ENCODE measurements at places on chromosomes 11 and 22.
A peak's percentile ranks its signal among the peaks of the same experiment; 100 is the strongest.

- no peak for DNase-seq
Observed at GRCh38 chr22:39349506-39349966, 255 bp upstream of the SYNGR1 start.

- no peak for DNase-seq
Observed at GRCh38 chr22:49959782-49960158, 802 bp upstream of the PIM3 start.

DNA sequence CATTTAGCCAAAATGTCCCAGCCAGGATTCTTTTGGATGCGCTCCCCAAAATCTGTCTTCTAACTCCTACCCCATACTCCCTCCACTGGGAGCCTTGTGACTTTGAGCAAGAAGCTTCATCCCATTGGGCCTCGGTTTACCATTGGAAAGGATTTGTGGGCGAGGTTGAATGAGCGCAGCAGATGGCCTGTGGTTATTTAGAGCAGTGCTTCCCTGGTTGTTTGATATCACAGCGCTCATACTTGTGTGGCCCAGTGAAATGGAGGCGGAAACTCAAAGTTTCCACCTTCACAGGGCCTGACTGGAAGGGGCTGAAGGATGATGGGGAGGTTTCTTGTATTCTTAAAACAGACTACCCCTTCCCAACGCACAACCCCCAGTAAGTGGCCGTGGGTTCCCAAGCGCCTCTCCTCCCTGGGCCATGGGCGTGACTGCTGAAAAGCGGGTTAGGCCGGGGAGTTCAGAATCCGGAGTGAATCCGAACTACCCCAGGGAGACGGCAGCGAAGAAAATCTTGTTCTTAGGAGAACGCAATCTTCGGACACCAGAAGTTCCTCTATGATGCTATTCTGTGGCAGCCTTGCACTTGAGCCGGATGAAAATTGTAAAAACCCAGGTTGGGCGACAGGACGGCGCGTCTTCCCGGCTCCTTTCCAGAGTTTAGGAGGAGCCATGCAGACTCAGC is 1.2 kb upstream of the ATF4 start:
- no peak for DNase-seq

GRCh38 chr11:115224551-115224950 is 279.7 kb downstream of the CADM1 start:
- DNase-seq = no peak

DNA sequence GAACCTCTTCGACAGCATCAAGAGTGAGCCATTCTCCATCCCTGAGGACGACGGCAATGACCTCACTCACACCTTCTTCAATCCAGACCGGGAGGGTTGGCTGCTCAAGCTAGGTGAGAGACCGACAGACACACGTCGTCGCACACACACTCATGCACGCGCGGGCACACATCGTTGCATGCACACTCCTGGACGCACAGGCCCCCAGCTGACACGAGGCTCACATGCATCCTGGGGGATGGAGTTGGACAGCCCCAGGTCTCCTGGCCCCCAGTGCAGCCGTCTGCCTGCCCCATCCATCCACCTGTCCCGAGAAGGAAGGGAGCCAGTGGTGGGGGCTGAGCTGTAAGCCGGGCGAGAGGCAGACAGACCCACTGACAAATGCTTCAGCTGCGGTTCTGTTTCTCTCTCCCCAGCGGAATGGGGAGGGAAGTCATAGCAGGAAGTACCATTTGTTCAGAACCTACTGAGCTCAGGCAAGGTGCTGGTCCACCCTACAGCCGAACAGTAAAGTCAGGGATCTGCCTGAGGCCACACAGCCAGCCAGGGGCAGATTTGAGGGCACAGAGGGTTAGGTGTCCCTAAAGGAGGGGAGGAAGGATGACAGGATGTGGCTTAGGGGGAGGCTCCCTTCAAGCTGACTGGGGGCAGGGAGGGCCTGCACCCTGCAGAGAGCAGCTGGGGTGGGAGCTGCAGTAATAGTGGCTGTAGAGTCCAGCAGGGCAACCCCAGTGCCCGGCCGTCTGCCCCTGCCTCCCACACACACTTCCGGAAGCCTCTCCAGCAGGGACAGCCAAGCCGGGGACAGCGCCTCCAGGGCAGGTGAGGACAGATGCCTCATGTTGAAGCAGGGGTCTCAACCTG is 27.1 kb downstream of the CYTH4 start:
- no peak for DNase-seq

DNA sequence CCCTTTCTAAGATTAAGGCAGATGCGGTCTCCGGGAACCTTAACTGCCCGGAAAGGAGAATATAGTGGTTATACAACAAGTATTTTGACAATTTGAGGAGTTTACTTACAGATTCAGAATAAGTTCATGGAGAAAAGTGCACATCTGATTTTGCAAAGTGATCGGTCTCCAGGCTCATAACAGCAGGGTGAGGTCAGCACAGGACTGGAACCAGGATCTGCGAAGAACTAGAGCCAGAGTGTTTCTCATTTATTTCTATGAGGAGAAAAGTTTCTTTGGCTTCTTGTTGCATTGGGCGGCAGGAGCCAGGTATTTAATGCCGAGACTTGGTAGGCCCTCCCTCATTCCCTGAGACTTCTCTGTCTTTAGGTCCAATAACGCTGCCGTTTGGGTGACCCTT is 3.7 kb downstream of the ADAMTS15 start:
- no peak for DNase-seq

DNA sequence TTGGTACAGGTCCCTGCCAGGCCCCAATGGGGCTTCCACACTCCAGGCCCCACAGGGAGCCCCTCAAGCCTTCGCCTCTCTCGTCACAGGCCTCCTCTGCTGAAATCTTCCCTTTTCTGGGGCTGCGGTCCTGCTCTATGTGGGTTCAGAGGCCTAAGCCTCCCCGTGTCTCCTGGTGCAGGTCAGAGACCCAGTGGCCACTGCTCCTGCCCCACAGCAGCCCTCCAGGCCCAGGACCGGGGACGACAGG is 5.9 kb upstream of the IFITM3 start:
- DNase-seq = no peak

GRCh38 chr11:78740199-78741071 is 165.8 kb upstream of the NARS2 start:
- DNase-seq = no peak

GRCh38 chr11:119093942-119094815 is 7.5 kb downstream of the DPAGT1 start:
- no peak for DNase-seq

GRCh38 chr22:17422736-17423343 is 53.6 kb downstream of the CECR2 start:
- DNase-seq = no peak

- DNase-seq = no peak
Observed at GRCh38 chr11:75823415-75823814, 8.4 kb downstream of the UVRAG start.

GRCh38 chr11:120004723-120005122 is 133.2 kb downstream of the TRIM29 start:
- DNase-seq = no peak

- DNase-seq = no peak
Observed at GRCh38 chr22:42842658-42843370, 14.3 kb downstream of the ARFGAP3 start.

DNA sequence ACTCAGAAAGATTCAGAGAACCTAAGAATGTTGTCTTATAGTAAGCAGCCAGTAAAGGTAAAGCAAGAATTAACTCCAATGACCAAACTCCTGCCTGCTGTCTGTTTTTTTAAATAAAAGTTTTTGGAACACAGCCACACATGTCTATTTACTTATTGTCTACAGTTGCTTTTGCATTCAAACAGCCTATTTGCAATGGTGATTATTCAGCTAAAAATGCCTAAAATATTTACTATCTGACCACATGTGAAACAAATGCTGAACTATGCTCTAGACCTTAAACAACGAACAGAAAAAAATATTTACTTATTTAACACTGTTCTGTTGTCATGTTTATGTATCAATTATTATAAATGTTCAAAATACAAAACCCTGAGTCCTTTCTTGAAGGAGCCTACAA is 1246.6 kb downstream of the FAM181B start:
- no peak for DNase-seq

- no peak for DNase-seq
Observed at GRCh38 chr22:30572840-30573593, 1.4 kb downstream of the GAL3ST1 start.

DNA sequence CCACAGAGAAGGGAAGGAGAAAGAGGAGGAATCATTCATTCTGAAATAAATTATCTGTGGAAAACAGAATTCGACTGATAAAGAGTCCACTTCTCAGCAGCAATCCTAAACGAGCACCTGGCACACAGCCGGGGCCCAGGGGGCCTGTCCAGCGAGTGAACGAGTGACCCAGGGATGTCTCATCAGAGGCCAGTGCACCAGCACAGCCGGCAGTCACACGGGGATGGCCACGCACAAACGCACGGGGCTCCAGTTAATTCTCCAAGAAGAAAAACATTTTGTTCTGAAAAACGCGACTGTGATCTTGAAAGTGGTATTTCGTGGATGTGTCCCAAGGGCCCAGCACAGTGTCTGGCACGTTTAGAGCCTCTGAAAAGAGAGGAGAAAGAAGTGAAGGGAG is 154.6 kb downstream of the BRD1 start:
- DNase-seq = no peak

- DNase-seq = peak; percentile 36
Observed at GRCh38 chr11:65329944-65330403, 3.7 kb upstream of the DPF2 start.

GRCh38 chr11:75383246-75383645 is 16.1 kb upstream of the RPS3 start:
- DNase-seq = no peak

DNA sequence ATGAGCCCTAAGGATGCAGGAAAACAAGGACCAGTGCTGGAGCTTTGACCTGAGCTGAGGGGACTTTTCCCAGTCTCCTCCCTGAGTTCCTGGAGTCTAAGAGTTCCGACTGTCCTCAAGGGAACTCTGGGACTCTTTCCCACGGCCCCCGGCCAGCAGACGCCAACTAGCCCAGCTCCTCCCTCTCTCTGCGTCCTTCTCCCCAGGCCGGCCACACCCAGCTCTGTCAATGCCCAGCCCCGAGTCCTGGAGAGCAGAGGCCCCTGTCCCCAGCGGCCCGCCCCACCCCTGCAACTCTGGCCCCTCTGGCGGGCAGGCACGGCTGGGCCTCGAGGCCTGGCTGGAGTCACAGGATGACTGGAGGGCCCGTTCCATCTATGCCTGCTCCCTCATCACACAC is 29.8 kb downstream of the NECTIN1 start:
- DNase-seq = no peak

DNA sequence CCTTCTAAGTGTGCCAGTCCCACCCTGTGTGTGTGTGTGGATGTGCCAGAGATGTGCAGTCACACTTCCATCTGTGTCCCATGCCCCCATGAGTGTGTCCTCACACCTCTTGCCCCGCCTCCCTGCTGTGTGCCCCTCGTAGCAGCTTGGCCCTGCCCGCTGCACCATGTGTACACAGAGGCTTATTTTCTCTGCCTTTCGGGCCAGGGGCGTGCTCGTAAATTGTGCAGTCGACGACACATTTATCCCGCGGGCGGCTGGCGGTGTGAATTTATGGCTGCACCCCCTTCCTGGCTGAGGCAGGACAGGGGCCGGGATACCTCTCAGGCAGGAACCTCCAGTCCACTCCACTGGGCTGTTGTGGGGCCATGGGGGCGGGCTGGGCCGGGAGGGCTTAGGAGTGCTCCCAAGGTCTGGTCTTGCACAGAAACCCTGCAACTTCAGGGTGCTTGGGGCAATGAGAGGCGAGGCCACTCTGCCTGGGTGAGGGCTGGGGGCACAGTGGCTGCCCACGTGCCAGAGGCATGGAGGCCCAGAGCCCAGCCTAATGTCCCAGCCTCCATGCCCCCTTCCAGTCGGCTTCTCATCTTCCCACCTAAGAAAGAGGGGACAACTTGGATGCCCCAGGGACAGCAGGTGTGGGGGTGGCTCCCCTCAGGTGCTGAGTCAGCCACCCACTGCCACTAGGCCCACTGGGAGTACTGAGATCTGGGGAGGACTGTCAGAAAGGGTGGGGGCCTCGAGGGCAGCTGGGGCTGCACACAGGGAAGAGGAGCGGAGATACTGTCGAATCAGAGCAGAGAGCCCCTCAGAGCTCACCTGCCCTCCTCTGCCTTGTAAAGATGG is 12.5 kb downstream of the GP1BB start:
- no peak for DNase-seq

- no peak for DNase-seq
Observed at GRCh38 chr11:112718483-112718882, 242.7 kb upstream of the NCAM1 start.

- peak; percentile 92 for DNase-seq
Observed at GRCh38 chr22:31211862-31212730, at the start of gene LIMK2. Gene LIMK2, plus strand, starts transcription at chr22:31212298. Its CDS starts 111 bp downstream, at chr22:31212409.

DNA sequence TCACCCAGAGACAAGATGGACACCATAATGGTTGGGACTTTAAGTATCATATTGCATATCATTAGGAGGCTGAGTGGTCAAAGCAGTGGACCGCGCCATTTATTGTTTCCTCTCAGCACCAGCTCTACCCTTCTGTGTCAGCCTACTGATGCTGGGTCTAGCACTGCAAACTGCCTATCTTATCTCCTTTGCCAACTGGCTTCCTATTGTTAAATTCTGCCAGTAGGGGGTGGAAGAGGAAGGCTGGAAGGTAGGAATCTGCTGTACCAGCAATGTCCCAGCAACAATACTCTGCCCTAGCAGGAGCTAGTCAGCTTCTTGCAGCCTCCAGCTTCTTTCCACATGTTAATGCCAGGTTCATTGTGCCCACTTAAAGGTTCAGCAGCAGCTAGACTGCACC is 367.1 kb upstream of the PDGFD start:
- no peak for DNase-seq

DNA sequence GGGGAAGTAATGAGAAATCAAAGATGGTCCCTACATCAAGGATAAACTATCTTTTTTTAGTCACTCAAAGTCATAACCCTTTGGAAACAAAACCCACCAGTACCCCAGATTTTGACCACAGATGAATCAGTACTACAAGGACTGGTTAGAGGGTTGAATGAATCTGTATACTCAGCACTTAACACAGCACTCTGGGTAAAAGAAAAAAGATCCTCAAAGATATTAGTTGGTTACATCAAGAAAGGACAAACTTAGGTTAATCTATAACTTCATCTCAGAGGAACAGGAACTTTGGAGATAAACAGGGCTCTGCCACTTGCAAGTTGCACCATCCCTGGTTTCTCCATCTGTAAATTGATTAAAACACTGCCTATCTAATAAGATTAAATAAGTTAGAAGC is 18.8 kb downstream of the SC5D start:
- DNase-seq = no peak

DNA sequence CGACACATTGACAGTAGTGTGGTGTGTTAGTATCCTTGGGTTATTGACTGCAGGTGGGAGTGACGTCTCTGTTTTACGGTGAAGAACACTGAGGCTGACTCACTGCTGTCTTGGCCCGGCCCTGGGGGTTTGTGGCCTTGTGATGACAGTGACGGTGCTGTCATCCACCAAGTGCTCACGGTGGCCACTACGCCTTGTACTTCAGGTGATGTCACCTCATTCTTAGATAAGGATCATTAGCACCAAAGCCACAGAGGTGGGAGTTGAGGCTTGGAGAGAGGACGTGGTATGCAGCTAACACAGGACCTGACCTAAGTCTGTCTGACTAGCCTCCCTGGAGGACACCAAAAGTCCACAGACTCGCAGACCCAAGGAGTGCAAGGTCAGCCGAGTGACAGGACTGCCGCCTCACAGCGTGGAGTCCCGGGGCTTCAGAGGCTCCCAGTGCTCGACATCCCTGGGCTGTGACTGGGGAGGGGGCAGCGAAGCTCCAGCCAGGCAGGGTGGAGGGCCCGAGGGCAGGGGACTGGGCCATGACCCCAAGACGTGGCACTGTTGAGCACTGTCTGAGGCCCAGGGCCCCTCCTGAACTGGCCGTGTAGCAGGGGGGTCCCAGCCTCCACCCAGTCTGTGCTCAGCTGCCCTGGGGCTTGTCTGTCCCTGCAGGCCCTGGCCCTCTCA is 56.5 kb downstream of the NAT10 start:
- DNase-seq = no peak
